Glomerular endothelial cell (primary cell): ENCODE measurements at places on chromosomes 3 and 15. TPM values are rescaled to one million over a fixed set of nuclear protein-coding genes. Genes with fewer than 3 reads are reported as not detected.

Gene MST1
- 6.7 and 9.6 TPM in 2 replicates for total RNA-seq

Gene POTEB2
- total RNA-seq, result not detected in 2 replicates

Gene STRA6
- 0.48 and 1.6 TPM in 2 replicates for total RNA-seq

Gene RTP3
- total RNA-seq, result not detected in 2 replicates

- DNase-seq, result no peak
Measured at GRCh38 chr3:192675958-192676649, 51.2 kb downstream of the FGF12 start.

DNA sequence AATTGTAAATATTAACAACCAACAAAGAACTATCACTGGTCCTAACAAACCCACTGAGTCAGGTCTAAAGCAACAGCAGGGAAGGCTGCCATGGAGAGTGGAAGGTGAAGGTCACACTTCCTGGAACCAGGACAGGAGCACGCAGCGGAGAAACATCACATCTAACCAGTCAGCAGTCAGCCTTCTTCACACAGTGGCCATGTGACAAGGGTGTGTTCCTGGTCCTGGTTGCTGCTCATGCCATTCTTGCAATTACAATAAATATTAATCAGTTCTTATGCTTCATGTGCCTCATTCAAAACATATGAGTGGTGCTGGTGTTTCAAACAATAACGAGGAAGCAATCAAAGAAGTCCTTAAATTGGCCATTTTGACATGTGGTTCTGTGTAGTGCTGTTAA is 162.8 kb downstream of the ARRDC4 start:
- no peak for DNase-seq

- no peak for DNase-seq
Measured at GRCh38 chr3:32110233-32110760, 3.9 kb downstream of the GPD1L start.

DNA sequence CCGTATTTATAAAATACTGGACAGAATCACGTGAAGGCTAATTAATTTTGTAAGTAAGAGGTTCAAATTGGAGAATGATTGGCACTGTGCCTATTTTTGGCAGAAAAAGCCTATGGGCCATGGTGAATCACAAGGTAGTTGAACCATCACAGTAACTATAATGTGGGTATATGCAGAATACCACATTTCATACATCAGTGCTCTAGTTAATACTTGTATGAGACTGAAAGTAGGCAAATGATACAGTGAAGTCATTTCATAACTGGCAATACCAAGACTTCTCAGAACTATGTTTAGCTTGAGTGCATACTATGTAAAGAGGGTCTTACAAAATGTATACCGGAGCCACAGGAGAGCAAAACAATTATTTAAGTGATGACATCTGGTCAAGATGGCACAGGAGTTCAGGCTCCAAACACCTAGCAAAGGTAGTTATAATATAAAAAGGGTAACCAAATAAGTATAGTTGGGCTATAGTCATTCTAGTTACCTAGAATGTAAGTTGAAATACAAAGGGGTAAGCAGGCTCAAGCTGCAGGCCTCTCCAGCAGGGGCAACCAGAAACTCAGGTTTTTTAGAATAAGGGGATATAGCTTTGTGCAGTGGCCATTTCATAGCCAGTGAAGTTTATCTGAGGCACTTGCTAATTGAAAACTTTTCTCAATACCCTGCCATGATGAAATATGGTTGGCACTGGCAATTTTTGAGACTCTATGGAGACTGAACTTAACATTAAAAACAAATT is 19.1 kb downstream of the GPR160 start:
- no peak for DNase-seq

GRCh38 chr3:12005951-12006625 is 1.9 kb downstream of the SYN2 start:
- no peak for DNase-seq

DNA sequence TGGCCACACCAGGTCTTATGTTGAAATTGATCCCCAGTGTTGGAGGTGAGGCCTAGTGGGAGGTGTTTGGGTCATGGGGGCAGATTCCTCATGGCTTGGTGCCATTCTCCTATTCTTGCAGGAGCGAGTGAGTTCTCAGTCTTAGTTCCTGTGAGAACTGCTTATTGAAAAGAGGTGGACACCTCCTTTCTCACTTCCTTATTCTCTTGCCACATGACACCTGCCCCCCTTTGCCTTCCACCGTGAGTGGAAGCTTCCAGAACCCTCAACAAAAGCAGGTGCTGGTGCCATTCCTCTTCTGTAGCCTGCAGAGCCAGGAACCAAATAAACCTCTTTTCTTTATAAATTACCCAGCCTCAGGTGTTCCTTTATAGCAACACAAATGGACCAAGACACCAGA is 318.1 kb upstream of the MCTP2 start:
- no peak for DNase-seq
